ENCODE measurements at places on chromosomes 2 and 18.
A peak's percentile ranks its signal among the peaks of the same experiment; 100 is the strongest.

DNA sequence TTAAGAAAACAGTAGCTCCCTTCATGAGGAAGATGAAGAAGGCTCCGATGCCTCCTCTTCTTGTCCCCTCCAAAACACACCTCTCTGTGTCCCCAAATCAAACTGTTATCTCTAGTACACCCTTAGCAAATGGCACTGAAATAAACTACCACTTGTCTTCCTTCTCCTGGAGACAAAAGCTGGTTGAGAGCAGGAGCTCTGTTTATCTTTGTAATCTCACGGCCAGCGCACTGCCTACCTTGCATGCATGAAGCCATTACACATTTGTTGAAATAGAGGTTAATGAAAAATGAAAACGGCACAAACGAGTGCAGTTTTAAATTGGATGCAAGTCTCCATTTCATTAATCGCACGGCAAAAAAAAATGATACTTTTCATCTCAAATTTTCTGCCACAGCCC lies 113.7 kb downstream of the EPB41L3 start:
- H3K27me3 ChIP-seq, result no peaks in the 10 kb centered on the region
- no peak overlapping the region for H3K4me3 ChIP-seq
- no peak for DNase-seq
- no peak overlapping the region for H3K27ac ChIP-seq
- no peaks in the 10 kb centered on the region for H3K4me1 ChIP-seq
- H3K36me3 ChIP-seq, result no peaks in the 10 kb centered on the region

DNA sequence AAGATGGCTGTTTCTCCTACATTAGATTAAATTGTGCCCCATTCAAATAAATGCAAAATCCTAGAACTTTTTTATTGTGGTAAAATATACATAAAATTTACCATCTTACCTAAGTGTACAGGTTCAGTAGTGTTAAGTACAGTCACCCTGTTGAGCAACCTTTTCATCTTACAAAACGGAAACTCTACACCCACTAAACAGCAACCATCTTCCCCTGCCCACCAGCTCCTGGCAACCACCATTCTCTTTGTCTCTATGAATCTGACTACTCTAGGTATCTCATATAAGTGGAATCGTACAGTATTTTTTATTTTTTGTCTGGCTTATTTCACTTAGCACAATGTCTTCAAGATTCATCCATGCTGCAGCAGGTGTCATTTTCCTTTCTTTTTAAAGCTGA lies 53.0 kb downstream of the ASXL2 start:
- H3K4me1 ChIP-seq, result peaks cover 21% of the 10 kb centered on the region
- DNase-seq, result peak; percentile 22
- no peaks in the 10 kb centered on the region for H3K36me3 ChIP-seq
- H3K27me3 ChIP-seq, result no peaks in the 10 kb centered on the region

GRCh38 chr18:46407486-46408166 lies 249.4 kb downstream of the LOXHD1 start:
- H3K36me3 ChIP-seq, result no peaks in the 10 kb centered on the region
- no peak overlapping the region for H3K4me3 ChIP-seq
- peak; percentile 65 for DNase-seq
- H3K27ac ChIP-seq, result peak overlapping the region; percentile 72

DNA sequence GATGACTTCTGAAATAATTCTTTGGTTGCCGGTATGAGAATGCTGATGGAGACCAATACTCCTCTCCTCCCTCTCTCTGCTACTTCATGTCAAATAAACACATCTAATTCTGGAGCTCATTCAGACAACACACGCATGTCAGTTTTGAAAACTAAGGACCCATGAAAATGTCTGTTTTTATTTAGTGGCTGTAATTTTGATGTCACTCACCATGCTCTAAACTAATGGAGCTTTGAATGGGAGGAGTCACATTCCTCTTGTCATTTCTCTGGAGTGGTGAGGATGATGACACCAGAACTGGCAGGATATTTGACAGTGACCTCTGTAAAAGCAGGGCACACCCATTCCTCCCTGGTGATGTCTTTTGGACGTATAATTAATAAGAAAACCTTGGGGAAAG lies 163.0 kb downstream of the PHLPP1 start:
- peaks cover 21% of the 10 kb centered on the region for H3K4me1 ChIP-seq
- no peak overlapping the region for H3K27ac ChIP-seq
- no peak overlapping the region for H3K4me3 ChIP-seq
- peak; percentile 23 for DNase-seq
- no peaks in the 10 kb centered on the region for H3K27me3 ChIP-seq

DNA sequence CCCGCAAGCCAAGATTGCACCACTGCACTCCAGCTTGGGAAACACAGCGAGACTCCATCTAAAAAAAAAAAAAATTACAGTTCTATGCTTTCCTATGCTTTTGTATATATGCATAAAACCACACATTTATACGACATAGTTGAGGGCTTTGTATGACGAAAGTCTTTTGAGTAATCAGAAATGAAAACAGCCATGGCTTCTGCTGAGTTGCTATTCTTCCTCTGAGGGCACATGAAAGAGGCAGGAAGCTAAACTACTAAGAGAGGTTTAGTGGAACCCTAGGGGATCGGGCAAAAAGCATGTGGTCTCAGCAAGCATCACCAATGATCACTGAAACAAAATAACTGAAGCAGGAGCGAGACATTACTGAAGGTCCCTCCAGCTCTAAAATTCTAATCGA lies 99.6 kb downstream of the ZAP70 start:
- H3K27ac ChIP-seq, result no peak overlapping the region
- no peak overlapping the region for H3K4me3 ChIP-seq

- no peak for DNase-seq
- H3K27me3 ChIP-seq, result no peaks in the 10 kb centered on the region
- H3K4me1 ChIP-seq, result peaks cover 6% of the 10 kb centered on the region
- H3K27ac ChIP-seq, result no peak overlapping the region
Measured at GRCh38 chr2:214377286-214377624, 33.6 kb upstream of the VWC2L start.

DNA sequence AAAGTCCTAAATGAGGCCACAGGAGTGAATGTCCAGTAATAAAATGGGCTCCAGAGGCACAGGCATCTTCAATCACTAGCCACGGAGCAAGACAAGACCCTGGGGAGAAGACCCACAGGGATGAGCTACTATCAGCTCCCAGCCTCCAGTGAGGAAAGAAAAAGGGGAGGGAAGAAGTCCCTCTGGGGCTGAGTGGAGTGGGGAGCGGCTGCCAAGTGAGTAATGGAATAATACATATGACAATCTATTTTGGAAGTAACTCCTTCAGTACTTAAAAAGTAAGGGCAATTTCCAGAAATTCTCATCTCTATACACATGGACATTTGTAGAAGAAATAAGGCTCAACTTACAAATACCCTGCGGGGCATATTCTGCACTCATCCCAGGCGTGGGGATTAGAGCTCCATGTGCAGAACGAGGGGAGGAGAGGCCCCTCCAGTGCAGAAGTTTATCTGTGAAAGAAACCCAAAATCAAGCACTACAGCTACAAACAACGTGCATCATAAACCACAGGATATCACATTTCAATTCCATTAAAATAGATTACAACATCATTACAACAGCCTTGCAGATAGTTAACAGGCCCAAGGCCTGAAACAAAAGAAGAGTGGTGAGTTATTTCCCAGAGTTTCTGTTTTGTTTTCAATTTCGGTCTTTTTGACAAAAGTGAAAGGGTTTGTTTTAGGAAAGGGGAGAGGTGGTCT lies 84.9 kb downstream of the BCL11A start:
- H3K27me3 ChIP-seq, result no peaks in the 10 kb centered on the region
- H3K27ac ChIP-seq, result no peak overlapping the region
- H3K4me1 ChIP-seq, result no peaks in the 10 kb centered on the region
- H3K36me3 ChIP-seq, result no peaks in the 10 kb centered on the region

- H3K4me3 ChIP-seq, result no peak overlapping the region
- DNase-seq, result no peak
- no peaks in the 10 kb centered on the region for H3K36me3 ChIP-seq
- no peak overlapping the region for H3K27ac ChIP-seq
Measured at GRCh38 chr2:16537347-16537746, 128.3 kb downstream of the CYRIA start.

DNA sequence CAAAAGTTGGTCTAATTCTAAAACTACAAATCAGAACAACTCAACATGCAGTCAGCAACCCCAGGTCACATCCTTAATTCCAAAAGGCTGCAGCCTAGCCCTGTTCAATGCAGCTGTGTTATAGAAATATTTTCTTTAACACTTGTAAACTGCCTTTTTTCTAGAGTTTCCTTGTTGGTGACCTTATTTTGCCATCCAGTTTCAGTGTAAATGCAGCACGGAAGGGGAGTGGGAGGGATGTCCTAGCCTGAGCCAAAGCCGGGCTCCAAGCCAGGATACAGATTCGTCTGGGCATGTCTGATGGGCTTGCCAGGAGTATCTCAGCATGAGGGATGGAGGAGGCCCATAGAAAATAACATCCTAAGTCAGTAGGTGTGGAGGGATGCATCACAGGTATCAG lies 17.7 kb upstream of the SP3 start:
- no peak overlapping the region for H3K27ac ChIP-seq
- H3K4me3 ChIP-seq, result no peak overlapping the region
- peaks cover 10% of the 10 kb centered on the region for H3K4me1 ChIP-seq
- no peak for DNase-seq

DNA sequence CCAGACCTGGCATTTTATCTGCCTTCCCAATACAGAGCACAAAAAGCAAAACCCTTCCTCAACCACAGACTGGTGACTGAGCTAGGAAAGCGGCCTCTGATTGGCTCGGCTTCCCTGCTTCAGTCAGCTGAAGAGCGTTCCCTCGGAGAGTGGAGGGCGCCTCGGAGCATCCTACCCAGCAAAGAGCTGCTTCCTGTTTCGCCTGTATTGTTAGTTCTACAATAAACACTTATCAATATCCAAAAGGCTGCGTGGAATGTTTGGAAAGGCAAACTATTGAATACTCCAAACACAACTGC lies 125.0 kb downstream of the CACNB4 start:
- no peaks in the 10 kb centered on the region for H3K27me3 ChIP-seq
- no peak for DNase-seq
- H3K36me3 ChIP-seq, result no peaks in the 10 kb centered on the region
- H3K4me1 ChIP-seq, result no peaks in the 10 kb centered on the region
- no peak overlapping the region for H3K27ac ChIP-seq

- DNase-seq, result peak; percentile 21
- H3K27me3 ChIP-seq, result no peaks in the 10 kb centered on the region
- peak overlapping the region; percentile 48 for H3K4me3 ChIP-seq
- H3K36me3 ChIP-seq, result no peaks in the 10 kb centered on the region
Measured at GRCh38 chr2:161238560-161239325, 69.5 kb upstream of the PSMD14 start.

- peak overlapping the region; percentile 97 for H3K27ac ChIP-seq
- H3K36me3 ChIP-seq, result no peaks in the 10 kb centered on the region
- peaks cover 43% of the 10 kb centered on the region for H3K4me1 ChIP-seq
- H3K27me3 ChIP-seq, result no peaks in the 10 kb centered on the region
Measured at GRCh38 chr2:28747714-28748113, 3.9 kb upstream of the PPP1CB start.

DNA sequence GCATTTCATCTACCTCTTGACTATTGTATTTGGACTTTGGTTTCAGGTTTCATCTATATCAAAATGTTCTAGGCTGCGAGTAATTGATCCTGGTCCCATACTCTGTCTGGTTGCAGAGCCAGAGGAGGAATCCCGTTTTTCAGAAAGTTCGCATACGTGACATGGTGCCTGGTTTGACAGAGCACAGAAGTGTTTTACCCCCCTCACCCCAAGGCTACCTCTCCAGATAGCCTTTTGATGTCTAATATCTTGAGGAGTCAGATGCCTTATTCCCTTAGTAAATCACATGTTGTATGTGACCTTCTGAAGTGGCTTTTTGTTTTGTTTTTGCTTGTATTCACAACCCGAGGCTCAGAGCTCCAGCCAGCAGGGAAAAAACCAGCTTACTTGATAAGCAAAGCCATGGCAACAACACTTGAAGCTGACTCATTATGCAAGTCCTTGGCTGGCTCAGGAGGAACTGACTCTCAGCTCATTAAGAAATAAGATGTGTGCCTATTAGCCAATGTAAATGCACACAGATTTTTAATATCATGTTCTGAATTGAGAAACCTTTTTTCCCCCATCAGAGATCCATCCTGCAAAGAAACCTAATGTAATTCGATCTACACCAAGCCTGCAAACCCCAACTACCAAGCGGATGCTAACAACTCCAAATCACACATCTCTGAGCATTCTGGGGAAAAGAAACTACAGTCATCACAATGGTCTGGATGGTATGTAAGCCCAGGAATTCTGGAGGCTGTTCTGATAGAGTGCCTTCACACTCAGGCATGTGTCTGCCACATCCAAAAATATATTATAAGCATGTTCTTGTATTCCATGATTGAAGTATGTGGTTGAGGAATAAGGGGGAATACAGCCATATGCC lies 41.4 kb downstream of the OXER1 start:
- no peak overlapping the region for H3K4me3 ChIP-seq
- no peak overlapping the region for H3K27ac ChIP-seq
- no peaks in the 10 kb centered on the region for H3K36me3 ChIP-seq
- peaks cover 5% of the 10 kb centered on the region for H3K4me1 ChIP-seq

DNA sequence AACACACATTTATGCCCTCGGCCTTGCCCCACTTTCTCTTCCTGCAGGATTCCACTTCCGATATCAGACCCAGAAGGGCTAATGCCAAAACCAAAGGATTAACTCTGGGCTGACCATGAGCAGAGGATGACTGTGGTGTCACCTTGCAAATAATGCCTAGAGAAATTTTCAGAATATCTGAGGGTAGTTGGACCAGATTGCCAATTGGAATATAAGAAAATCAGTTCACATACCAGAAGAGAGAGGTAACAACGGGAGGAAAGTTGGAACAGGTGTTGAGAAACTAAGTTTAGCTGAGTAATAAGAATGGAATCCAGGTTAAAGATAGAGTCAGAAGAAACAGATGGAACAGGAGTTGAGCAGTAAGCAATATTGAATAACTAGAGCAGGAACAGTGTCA lies 232.7 kb upstream of the UBE2E3 start:
- H3K36me3 ChIP-seq, result no peaks in the 10 kb centered on the region
- no peaks in the 10 kb centered on the region for H3K27me3 ChIP-seq
- no peak overlapping the region for H3K4me3 ChIP-seq
- H3K4me1 ChIP-seq, result peaks cover 21% of the 10 kb centered on the region
- peak overlapping the region; percentile 38 for H3K27ac ChIP-seq

DNA sequence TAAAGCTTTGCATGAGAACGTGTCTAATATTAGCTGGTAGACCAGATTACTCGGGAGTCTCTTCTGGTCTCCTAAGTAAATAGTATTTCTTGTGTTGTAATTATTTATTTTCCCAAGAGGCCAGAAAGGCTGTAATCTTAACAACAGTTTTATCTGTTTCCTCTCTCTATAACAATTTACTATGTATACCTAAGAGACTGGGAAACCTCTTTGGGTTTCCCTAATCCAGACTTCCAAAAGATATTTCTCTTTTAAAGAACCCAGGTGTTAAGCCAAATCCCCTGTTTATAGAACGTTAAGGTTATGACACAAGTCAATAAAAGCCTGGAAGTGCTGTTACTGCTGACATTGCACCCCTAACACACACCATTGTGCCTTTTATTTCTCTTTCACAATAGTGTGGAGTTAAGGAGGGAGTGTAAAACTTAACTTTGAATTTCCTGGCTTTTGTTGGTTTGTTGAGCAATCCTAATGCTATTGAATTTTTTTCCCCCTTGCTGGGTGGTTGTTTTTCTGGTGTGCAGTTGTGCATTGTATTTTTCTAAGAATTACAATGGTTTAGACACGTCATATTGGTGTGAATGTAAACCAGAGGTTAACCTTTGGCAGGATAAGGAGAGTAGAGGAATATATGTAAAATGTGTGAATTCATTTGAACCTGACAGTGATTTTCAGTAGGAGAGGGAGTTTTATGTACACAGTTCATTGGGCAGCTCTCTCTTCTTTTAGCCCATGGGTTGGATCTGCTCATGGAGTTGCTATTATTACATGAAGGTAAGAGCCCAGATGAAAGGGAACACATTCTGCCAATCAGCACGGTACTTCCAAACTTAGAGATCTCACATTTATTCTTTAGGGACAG lies 192.8 kb downstream of the MTX2 start:
- no peaks in the 10 kb centered on the region for H3K4me1 ChIP-seq
- peak overlapping the region; percentile 49 for H3K27ac ChIP-seq
- DNase-seq, result no peak
- H3K36me3 ChIP-seq, result no peaks in the 10 kb centered on the region
- H3K27me3 ChIP-seq, result no peaks in the 10 kb centered on the region

All from gastrocnemius medialis (tissue), 4 donors.